ENCODE measurements at places on chromosomes 4 and X.

DNA sequence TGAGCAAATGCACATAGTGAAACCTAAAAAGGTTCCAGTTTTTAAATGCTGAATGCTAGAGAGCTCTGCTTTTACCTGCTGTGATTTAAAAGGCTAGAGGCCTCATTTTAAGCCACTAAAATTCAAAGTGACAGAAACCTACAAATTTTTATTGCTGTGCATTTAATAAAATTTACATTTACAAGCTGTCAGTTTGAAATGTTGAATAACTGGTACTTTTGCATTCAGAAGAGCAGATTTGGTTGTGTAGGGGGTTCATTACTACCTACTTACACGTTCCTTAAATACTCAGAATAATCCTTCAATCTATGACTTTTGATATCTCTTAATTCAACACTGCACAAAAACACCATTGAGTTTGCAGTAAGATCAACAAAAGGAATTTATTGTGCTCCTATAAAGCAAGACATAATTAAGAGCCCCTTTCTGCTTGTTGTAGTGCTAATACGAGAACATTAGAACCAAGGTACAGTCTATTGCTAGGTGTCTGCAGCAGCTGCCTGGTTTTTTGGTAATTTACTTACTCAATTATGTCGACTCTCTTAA, 27.9 kb downstream of the NKX3-2 start:
- DNase-seq, result no peak

DNA sequence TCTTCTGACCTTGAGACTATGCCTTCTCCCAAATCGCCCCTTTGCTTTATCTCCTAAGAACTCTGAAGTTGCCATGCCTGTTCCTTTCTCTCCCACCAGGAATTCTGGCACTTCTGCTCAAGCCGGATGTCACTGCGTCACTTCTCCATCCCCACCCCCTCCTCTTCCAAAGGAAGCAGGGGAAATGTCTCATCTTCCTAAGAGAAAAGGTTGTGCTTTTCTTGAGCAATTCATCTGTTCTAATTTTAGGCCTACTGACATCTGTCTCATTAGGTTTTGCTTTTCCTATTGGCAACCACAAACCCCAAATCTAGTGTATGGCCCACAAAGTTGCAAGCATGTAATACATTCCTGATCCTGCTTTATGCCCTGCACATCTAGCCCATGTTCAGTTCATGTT, 163.1 kb upstream of the PLAC1 start:
- DNase-seq, result no peak

DNA sequence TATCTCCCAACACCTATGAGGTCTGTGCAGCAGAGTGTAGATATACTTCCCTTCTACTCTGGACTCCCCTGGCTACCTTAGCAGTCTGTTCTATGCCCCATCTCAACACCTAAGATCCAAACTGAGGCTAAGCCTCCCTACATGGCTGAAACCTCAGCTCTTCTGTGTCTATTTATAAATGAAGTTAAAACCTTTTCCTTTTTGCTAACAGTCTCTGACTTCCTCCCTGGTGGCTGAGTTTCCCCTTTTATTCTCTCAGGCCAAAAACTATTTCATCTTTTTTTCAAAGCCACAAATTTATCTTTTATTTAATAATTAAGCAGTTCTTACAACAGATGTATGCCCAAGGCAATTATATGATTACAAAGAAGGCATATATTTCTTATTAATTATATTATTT, 111.8 kb upstream of the STIM2 start:
- no peak for DNase-seq

GRCh38 chr4:111362941-111363361, 740.1 kb upstream of the PITX2 start:
- DNase-seq, result no peak

- DNase-seq, result no peak
Measured at GRCh38 chrX:32571579-32571978, 639.8 kb downstream of the DMD start.

DNA sequence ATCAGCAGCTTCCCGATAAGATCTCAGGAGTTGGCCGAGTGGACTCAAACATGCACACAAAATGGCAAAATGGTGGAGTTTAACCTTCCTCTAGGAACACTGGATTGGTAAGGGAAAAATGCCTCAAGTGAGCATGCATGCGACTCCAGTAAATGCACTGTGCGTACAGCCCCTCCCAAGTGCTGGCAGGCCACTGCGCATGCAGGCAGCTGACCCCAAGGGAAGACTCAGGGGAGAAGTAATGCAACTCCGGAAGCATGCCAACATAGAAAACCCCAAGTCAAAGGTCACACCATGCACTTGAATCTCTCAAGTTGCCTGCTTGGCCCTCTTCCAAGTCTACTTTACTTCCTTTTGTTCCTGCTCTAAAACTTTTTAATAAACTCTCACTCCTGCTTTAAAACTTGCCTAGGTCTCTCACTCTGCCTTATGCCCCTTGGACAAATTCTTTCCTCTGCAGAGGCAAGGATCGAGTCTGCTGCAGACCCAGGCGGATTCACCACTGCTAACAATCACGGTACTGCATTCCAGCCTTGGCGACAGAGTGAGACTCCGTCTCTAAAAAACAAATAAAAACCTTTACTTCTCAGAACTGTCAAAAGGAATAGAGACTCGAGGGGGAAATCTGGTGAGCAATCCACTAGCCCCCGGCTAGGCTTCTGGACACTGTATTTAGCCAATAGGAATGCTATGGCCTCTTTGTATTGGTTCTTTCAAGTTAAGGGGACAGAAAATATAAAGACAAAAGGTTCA, 33.5 kb downstream of the NYX start:
- no peak for DNase-seq

DNA sequence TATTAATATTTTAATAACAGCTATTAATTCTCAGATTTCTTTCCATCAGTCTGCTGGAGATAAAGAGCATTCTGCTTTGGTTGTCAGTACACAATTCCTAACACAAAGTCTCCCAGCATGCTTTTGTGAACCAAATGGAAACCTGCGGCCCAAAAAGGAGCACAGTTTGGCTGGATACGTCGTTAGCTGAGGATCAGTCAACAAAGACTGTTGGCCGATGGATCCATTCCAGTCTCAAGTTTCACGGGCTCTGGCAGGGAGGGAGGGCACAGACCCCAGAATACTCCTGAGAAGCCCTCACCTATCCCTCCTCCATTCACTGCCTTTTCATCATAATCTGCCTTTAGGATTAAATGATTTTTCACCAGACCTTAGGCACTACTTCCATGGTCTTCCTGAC, 26.3 kb upstream of the PRSS48 start:
- no peak for DNase-seq

GRCh38 chr4:147480891-147481576, at the start of gene EDNRA:
Gene EDNRA (plus strand): TSS chr4:147481097. CDS start chr4:147485682, 4,585 bp downstream.
- no peak for DNase-seq

DNA sequence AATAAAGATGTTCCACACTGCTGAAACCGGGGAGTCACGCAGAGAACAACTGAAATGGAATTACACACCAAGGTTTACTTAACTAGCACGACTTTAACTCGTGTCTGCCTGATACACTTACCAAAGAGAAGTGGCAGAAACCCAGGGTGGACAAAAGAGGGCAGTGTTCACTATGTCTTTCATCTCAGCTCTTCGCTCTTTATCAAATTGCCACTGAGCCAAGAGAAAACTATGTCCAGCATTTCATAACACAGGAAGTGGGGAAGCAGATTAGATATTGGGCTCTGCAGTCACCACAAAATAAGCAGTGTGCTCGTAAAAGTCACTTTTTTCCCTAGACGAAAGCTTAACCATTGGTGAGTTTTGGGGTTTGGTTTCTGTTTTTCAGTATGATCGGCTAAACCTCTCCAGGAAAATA, 155.7 kb downstream of the CHIC2 start:
- no peak for DNase-seq

GRCh38 chrX:38539748-38540147, 21.6 kb upstream of the TSPAN7 start:
- DNase-seq, result no peak

DNA sequence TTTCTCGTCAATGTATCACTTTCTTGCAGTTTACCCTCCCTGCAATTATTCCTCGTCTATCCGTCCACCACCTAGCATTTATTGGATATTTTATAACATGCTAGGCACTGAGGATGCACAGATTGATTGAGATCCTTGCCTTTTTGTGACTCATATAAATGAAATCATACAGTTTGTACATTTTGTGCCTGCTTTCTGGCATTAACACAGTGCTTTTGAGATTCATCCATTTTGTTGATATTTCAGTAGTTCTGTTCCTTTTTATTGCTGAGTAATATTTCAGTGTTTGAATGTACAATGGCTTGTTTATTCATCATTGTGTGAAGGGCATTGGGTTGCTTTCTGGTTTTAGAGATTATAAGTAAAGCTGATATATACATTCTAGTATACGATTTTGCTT, 841 bp downstream of the TBC1D19 start:
- DNase-seq, result no peak

DNA sequence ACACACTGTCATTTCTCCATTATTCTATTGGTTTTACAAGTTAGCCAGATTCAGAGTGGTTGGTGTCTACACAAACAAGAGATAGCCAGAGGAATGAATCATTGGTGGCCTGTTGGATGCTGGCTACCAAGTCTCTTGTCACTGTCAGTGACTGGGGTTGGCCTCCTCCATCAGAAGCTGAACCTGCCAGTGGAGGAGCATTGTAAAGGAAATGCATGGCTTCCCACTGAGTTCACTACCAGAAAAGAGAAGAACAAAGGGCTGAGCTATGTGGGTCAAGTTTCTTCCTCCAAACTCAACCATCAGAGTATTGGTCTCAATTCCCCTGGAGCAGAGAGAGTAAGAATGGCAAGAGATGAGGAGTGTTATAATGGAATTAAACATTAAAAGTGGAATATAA, 26.5 kb upstream of the ANKRD50 start:
- DNase-seq, result no peak

- DNase-seq, result no peak
Measured at GRCh38 chrX:133794126-133794525, 191.3 kb downstream of the GPC3 start.

DNA sequence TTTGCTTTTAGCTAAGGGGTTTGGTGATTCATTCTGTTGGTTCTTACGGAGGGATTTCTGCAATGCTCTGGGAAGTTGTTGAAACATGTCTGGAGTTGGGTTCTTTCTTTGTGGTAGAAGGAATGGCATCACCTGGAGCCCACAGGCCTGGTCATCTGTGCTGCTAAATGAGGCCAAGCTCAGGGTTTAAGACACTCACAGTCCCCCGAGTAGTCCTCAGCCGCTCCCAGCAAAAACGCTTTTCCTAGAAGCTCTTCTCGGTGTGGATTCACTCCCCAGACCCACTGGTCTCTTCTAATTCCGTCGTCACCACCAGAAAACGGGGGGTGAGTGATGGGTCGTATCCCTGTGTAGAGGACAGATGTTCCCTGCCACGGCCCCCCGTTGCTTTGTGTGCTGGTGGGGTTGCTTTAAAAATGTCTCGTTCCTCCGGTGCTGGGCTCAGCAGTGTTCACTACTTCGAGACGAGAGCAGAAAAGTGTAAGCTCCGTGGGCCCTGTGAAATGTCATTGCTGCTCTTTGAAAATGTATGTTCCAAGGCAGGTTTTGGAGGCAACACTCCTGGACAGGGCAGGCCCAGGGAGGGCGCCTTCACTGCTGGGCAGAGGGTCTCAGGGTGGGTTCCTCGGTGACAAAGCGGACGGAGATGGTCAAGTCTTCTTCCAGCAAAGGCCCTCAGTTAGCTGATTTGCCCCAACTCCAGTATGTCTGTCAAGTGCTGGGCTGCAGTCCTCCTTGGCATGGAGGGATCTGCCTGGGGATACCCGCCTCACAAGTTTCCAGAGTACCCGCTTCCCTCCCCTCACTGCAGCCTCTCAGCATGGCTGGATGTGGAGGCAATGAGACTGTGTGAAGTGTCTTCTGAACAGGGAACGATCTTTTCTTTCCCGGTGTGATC, 37.3 kb downstream of the PSAPL1 start:
- DNase-seq, result no peak

DNA sequence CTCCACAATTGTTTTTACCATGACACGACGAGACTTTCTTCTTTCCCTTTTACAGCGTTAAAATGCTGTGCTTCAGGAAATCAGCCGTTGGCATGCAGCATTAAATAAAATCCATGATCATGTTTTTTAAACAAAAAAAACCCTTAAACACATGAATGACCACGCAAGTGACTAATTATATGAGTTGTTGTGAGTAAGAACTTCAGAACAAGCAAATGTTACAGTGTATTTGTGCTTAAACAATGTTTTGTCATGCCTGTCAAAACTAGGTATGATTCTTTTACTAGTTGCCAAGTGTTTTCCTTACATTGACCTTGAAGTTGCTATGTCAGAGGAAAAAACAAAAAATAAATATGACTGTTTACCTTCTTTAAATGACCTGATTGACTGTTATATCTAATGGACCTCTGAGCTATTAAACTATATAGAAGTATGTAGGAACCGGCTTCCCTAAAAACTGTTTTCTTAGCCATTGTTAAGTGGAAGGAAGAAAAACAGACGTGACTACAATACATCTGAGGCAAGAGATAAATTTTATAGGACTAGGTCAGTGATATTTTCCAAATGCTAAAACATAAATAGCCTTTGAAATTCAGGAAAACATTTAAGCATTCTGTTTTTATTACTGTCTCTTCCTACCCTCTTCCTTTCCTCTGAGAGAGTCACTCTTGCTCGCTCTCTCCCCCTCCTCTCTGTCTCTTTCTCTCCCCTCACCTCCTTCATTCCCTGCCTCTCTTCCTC, 197.1 kb downstream of the PALLD start:
- no peak for DNase-seq

DNA sequence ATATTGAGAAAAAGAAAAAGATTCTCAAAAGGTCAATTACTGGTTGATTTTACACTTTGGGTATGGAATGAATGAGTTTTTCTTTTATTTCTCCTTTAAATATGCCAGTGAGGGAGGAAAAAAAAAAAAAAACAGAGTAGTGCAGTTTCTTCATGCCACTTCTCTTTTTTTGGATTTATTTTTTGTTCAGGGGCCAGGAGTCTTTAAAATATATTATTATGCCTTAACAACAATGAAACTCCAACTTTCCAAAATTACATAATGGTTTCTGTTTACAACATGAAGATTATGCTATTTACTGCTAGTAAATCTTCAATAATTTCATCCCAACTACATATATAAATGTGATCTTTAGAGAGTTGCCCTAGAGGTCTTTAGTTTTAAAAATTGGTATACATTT, 31.9 kb downstream of the DTHD1 start:
- no peak for DNase-seq

GRCh38 chr4:101191302-101192098, 155.8 kb downstream of the PPP3CA start:
- peak; percentile 17 for DNase-seq

GRCh38 chrX:82127228-82128123, 925.6 kb downstream of the SH3BGRL start:
- no peak for DNase-seq

All from amygdala (tissue), 56 donors.